A549 treated with Hydrocortisone at 1 μM for 4 hours (cell line): ENCODE measurements at places on chromosomes 11 and 22. TPM values are rescaled to one million over a fixed set of nuclear protein-coding genes. Genes with fewer than 3 reads are reported as not detected.

DDTL gene
- total RNA-seq: 1.6 to 1.9 TPM (median 1.7 TPM) in 5 replicates

FXYD6 gene
- 0.30 to 0.50 TPM (median 0.39 TPM) in 5 replicates for total RNA-seq

TRIM49D2 gene
- 0.08 to 0.14 TPM (median 0.13 TPM) in 3 of 5 replicates, not detected in the others for total RNA-seq

C11orf42 gene
- total RNA-seq: not detected in 5 replicates

IRAG1 gene
- total RNA-seq: 0.03 to 0.21 TPM (median 0.06 TPM) in 5 replicates

EMID1 gene
- total RNA-seq: 0.15 to 0.61 TPM (median 0.48 TPM) in 5 replicates

PRG3 gene
- not detected in 5 replicates for total RNA-seq

AQP11 gene
- 1.2 to 1.9 TPM (median 1.3 TPM) in 5 replicates for total RNA-seq

SAA4 gene
- total RNA-seq: not detected in 5 replicates

CDPF1 gene
- total RNA-seq: 9.0 to 10.3 TPM (median 9.2 TPM) in 5 replicates

C22orf15 gene
- total RNA-seq: not detected in 5 replicates

OR8G5 gene
- total RNA-seq: not detected in 5 replicates

TIMM8B gene
- total RNA-seq: 54.9 to 78.1 TPM (median 69.2 TPM) in 5 replicates

IRF7 gene
- 6.2 to 7.7 TPM (median 6.8 TPM) in 5 replicates for total RNA-seq

GAB4 gene
- not detected in 5 replicates for total RNA-seq

CRYBB2 gene
- total RNA-seq: not detected in 5 replicates

ACTN3 gene
- 0.06 TPM in 2 of 5 replicates, not detected in the others for total RNA-seq

CATSPER1 gene
- total RNA-seq: 0.98 to 1.4 TPM (median 1.3 TPM) in 5 replicates

MARK2 gene
- total RNA-seq: 26.9 to 33.7 TPM (median 28.9 TPM) in 5 replicates

OR4D5 gene
- not detected in 5 replicates for total RNA-seq

CNGA4 gene
- total RNA-seq: 0.05 to 0.10 TPM (median 0.07 TPM) in 4 of 5 replicates, not detected in the other

MMP10 gene
- 0.62 to 1.5 TPM (median 0.96 TPM) in 5 replicates for total RNA-seq

RFPL1 gene
- not detected in 5 replicates for total RNA-seq

RIMBP3B gene
- 0.21 to 0.38 TPM (median 0.30 TPM) in 5 replicates for total RNA-seq

OR8D4 gene
- total RNA-seq: not detected in 5 replicates

POLR3H gene
- total RNA-seq: 26.5 to 47.0 TPM (median 40.6 TPM) in 5 replicates

DNAJB13 gene
- 0.47 to 0.87 TPM (median 0.68 TPM) in 5 replicates for total RNA-seq

TRIM51 gene
- total RNA-seq: not detected in 5 replicates

PHOX2A gene
- total RNA-seq: not detected in 5 replicates

ZNF202 gene
- 8.7 to 10.4 TPM (median 9.6 TPM) in 5 replicates for total RNA-seq

H19 gene
- total RNA-seq: 10.4 to 22.9 TPM (median 16.0 TPM) in 5 replicates

GSTT2B gene
- total RNA-seq: 0.22 to 0.36 TPM (median 0.33 TPM) in 5 replicates

TNNI2 gene
- 0.28 to 0.36 TPM (median 0.31 TPM) in 3 of 5 replicates, not detected in the others for total RNA-seq

CHADL gene
- total RNA-seq: not detected in 5 replicates

YIF1A gene
- total RNA-seq: 95.5 to 124 TPM (median 116 TPM) in 5 replicates
